ENCODE measurements at places on chromosomes 6 and 20. TPM values are rescaled to one million over a fixed set of nuclear protein-coding genes. Genes with fewer than 3 reads are reported as not detected.

The CPXM1 gene
- 0.11 TPM for total RNA-seq

- no peak overlapping the region for H3K4me3 ChIP-seq
- no peak for DNase-seq
- peaks cover 7% of the 10 kb centered on the region for H3K27me3 ChIP-seq
- H3K36me3 ChIP-seq = no peaks in the 10 kb centered on the region
Measured at GRCh38 chr6:49516147-49516505, 16.4 kb downstream of the GLYATL3 start.

DNA sequence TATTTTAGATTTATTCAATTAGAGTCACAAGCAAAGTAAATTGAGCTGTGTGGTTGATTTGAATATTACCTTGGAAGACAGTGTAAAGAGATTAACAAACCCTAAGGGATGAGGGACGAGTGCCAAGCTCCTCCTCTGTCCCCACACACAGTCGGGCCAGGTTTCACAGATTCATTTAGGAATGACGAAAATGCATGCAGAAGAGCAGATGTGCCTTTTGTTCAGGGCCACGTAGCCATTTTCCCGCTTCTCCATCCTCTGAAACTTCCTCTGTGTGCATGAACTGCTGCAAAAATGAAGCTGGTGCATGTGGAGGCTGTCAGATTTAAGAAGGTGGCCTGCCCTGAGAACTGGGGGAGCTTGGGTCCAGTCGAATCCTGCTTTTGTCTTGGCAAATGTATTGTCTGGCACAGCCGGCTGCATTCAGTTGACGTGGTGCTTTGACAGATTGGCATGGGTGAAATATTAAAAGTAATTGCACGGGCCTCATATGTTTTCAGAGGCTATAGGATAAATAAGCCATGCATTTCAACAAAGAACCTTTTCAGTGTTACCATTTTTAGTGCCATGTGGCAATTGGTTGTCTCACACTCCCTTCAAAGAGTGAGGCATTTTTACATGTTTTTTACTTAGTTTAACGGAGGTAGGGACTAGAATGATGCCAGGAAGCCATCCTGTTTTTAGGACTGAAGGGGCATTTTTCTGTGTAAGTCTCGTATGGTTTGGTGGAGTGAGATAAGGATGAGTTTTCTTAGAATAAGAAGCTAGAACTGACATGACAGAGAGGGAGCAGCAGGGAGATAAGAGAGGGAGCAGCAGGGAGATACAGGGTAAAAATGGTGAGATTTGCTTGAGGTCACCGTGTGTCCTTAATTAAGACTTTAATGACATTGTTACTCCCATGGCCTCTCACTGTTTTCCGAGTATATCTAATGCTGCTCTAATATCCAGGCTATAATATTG lies 361.1 kb downstream of the NRN1 start:
- H3K27ac ChIP-seq = no peak overlapping the region
- no peaks in the 10 kb centered on the region for H3K4me1 ChIP-seq
- DNase-seq = no peak
- no peaks in the 10 kb centered on the region for H3K27me3 ChIP-seq

DNA sequence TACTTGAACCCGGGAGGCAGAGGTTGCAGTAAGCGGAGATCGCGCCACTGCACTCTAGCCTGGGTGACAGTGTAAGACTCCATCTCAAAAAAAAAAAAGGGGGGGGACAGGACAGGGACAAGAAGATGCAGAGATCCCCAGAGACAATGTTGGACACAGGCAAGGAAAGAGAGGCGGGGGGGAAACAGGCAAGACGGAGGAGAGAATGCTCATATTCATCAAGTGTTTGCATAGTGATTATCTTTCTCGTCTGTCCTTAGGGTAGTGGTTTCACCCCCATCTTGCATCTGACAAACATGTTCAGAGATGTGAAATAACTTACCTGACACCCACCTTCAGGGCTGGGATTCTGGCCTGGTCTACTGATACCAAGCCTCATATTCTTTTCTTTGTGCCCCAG lies 29.0 kb downstream of the CHMP4B start:
- DNase-seq = no peak
- no peak overlapping the region for H3K27ac ChIP-seq

DNA sequence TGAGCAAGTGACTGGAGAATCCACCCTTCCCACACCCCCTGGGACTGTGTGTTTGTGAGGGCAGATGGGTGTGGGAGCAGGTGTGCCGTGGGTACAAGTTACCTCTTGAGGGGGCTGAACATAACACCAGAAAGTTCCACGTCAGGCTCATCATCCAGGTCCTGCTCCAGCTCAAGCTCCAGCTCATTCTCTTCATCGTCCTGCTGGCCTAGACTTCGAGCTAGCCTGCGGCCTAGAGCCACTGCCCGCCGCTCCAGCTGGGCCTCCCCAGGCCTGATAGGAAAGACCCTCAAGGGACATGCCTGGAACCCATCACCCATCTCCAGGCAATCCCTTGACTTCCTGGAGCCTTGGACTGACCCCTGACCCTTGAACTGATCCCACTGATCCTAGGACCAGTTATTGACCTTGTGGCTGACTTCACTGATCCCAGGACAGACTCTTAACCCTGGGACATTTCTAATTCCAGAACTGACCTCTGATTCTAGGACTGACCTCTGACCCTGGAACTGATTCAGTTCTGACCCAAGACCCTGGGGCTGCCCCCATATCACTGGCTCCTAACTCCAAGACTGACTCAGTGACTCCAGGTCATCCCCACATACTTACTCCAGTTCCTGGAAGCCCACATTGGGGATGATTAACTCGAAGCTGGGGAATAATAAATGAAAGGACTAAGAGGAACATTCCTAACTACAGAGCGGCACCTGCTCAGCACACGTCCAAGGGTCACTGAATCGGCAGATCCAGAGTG lies 11.8 kb upstream of the SPAG4 start:
- H3K27ac ChIP-seq = no peak overlapping the region
- H3K4me3 ChIP-seq = no peak overlapping the region
- H3K4me1 ChIP-seq = peaks cover 13% of the 10 kb centered on the region
- no peak for DNase-seq
- H3K36me3 ChIP-seq = no peaks in the 10 kb centered on the region

The GSTA2 gene
- not detected for total RNA-seq

GRCh38 chr20:16914277-16914676 lies 166.1 kb downstream of the OTOR start:
- H3K4me3 ChIP-seq = no peak overlapping the region
- DNase-seq = no peak
- H3K36me3 ChIP-seq = no peaks in the 10 kb centered on the region
- H3K27me3 ChIP-seq = no peaks in the 10 kb centered on the region

The OR2B6 gene
- not detected for total RNA-seq
